ENCODE measurements at places on chromosomes 16 and 17.

- no peak for DNase-seq
Observed at GRCh38 chr16:9322769-9323168, 231.3 kb downstream of the HAPSTR1 start.

- no peak for DNase-seq
Observed at GRCh38 chr16:15444264-15444663, 9.9 kb downstream of the BMERB1 start.

GRCh38 chr17:41284043-41284442 lies 8.5 kb downstream of the KRTAP9-7 start:
- no peak for DNase-seq

DNA sequence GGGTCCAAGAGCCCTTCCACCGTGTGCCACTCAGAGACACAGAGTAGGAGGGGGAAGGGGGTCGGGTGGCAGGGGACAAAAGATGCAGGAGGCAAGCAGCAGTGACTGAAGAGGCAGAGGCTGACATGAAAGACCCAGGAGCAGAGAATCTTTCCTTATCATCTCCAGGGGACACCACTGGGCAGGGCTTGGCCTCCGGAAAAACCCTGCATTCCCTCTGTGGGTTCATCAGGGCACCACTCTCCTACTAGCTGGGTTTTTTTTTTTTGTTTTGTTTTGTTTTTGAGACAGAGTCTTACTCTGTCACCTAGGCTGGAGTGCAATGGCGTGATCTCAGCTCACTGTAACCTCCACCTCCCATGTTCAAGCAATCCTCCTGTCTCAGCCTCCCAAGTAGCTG lies 2.1 kb upstream of the STX4 start:
- DNase-seq, result no peak

DNA sequence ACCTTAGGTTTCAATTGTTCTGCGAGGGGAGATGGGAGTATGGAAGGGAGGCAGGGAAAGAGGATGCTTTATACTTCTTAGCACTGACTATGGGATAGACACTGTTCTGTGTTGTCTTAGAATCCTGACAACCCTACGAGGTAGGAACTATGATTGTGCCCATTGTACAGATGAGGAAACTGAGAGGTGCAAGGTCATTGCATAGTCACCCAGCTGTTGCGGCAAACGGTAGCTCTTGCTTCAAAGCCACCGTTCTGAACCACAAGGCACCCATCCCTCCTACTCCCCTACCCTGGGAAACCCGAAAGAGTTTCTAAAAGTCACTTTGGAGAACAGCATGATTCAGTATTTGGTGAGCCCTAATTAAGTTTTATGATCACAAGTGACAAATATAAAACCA lies 7.5 kb downstream of the CCDC40 start:
- DNase-seq, result no peak

GRCh38 chr16:74450236-74450635 lies 29.0 kb upstream of the CLEC18B start:
- no peak for DNase-seq

GRCh38 chr17:70709596-70709995 lies 540.3 kb downstream of the KCNJ2 start:
- DNase-seq, result no peak

GRCh38 chr16:84360170-84360569 lies 8.2 kb upstream of the ATP2C2 start:
- DNase-seq, result no peak

Data from retina (tissue), 1 donor.